ENCODE measurements at places on chromosomes 11 and 22. TPM values are rescaled to one million over a fixed set of nuclear protein-coding genes. Genes with fewer than 3 reads are reported as not detected.

LRRC51 gene
- total RNA-seq: 6.7 TPM

RASGRP2 gene
- total RNA-seq: 1.1 TPM

JAM3 gene
- total RNA-seq: 4.0 TPM

OR56B1 gene
- not detected for total RNA-seq

PTPRCAP gene
- total RNA-seq: 0.15 TPM

TMPRSS5 gene
- 0.12 TPM for total RNA-seq

SLC7A4 gene
- total RNA-seq: not detected

PARVA gene
- total RNA-seq: 25.9 TPM

NRIP3 gene
- 1.1 TPM for total RNA-seq

MOV10L1 gene
- not detected for total RNA-seq

MIOX gene
- total RNA-seq: not detected

GRIA4 gene
- not detected for total RNA-seq

RIC3 gene
- total RNA-seq: 1.4 TPM

ZNF280B gene
- total RNA-seq: 1.7 TPM

PIK3IP1 gene
- 0.82 TPM for total RNA-seq

CACNA1I gene
- total RNA-seq: 0.03 TPM

UCP3 gene
- 1.2 TPM for total RNA-seq

OR51B4 gene
- total RNA-seq: not detected

CEP126 gene
- 3.3 TPM for total RNA-seq

NAV2 gene
- total RNA-seq: 26.2 TPM

PTGDR2 gene
- 0.10 TPM for total RNA-seq

KRTAP5-1 gene
- total RNA-seq: not detected

OR5A1 gene
- total RNA-seq: not detected

IL10RA gene
- 0.07 TPM for total RNA-seq

DERL3 gene
- 0.60 TPM for total RNA-seq

PLEKHA7 gene
- total RNA-seq: 46.9 TPM

OR9I1 gene
- total RNA-seq: not detected

OR5B21 gene
- not detected for total RNA-seq

C11orf42 gene
- not detected for total RNA-seq

MRGPRX3 gene
- total RNA-seq: not detected

EI24 gene
- 108 TPM for total RNA-seq

HSPA8 gene
- 1,486 TPM for total RNA-seq

GAL3ST1 gene
- total RNA-seq: 9.9 TPM

ACP2 gene
- 22.2 TPM for total RNA-seq

OR52E8 gene
- not detected for total RNA-seq

P2RY2 gene
- total RNA-seq: 13.1 TPM

TRPC6 gene
- total RNA-seq: 0.79 TPM

TEX54 gene
- not detected for total RNA-seq

OR52N4 gene
- not detected for total RNA-seq

OR8B8 gene
- total RNA-seq: not detected

KRTAP5-11 gene
- total RNA-seq: not detected
